Naive B cell (primary cell): ENCODE measurements at places on chromosomes 1 and 21. TPM values are rescaled to one million over a fixed set of nuclear protein-coding genes. Genes with fewer than 3 reads are reported as not detected.

DNA sequence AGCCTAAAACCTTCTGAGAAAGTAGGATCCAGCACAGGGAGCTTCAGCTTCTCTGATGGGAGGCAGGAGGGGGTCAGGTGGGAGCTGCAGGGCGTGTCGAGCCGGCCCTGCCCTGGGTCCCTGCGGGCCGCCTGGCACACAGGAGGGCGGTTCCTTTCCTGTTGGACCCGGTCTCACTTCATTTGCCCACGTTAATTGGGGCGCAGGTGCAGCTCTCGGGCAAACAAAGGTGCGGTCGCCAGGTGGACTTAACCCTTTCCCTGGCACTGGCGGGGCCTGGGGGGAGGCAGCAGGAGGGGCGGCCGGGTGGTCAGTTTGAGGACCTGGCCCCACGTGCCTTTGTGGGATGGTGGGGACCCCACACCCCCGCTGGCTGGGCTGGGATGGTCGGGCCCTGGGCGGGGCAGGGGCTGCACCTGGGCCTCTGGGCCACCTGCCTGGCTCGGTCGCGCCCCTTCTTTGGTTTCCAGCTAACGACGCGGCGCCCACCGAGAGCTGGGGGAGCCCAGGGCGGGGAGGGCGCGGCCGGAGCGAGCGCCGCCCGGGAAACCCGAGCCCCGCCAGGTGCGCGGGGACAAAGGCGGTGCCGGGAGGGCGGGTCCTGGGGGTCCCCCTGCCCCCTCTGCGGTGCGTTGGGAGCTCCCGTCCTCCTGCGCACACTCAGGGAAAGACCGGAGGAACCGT is 20.8 kb upstream of the C1orf159 start:
- H3K4me1 ChIP-seq, result peaks cover 28% of the 10 kb centered on the region
- H3K4me3 ChIP-seq, result peak overlapping the region; percentile 83
- H3K27ac ChIP-seq, result peak overlapping the region; percentile 100
- DNase-seq, result peak; percentile 83
- no peaks in the 10 kb centered on the region for H3K27me3 ChIP-seq

GRCh38 chr1:93255222-93256079 is 74.9 kb downstream of the CCDC18 start:
- no peak overlapping the region for H3K27ac ChIP-seq
- DNase-seq, result no peak
- no peak overlapping the region for H3K4me3 ChIP-seq

The GJA9 gene
- not detected for polyA plus RNA-seq

GRCh38 chr1:219495737-219496408 is 117.0 kb downstream of the ZC3H11B start:
- H3K4me1 ChIP-seq, result no peaks in the 10 kb centered on the region
- H3K27me3 ChIP-seq, result peaks cover 4% of the 10 kb centered on the region
- H3K36me3 ChIP-seq, result no peaks in the 10 kb centered on the region

The ADAMTS4 gene
- polyA plus RNA-seq, result not detected

- peak overlapping the region; percentile 1 for H3K27ac ChIP-seq
- no peak for DNase-seq
- no peaks in the 10 kb centered on the region for H3K36me3 ChIP-seq
Measured at GRCh38 chr1:65049941-65050713, 83.8 kb upstream of the JAK1 start.

The SYT11 gene
- 2.4 TPM for polyA plus RNA-seq

The GRIK1 gene
- not detected for polyA plus RNA-seq
